Heart left ventricle (tissue), 16 donors: ENCODE measurements at places on chromosomes 5 and 9. TPM values are rescaled to one million over a fixed set of nuclear protein-coding genes. Genes with fewer than 3 reads are reported as not detected.
A peak's percentile ranks its signal among the peaks of the same experiment; 100 is the strongest.

DAB2IP gene
- 45.0 TPM for total RNA-seq

PAEP gene
- not detected for total RNA-seq

SGCD gene
- total RNA-seq = 101 TPM

IFNA7 gene
- total RNA-seq = not detected

PCDHB11 gene
- 2.8 TPM for total RNA-seq

FOXD4L3 gene
- total RNA-seq = not detected

KIAA0825 gene
- 4.1 TPM for total RNA-seq

C1QTNF3 gene
- total RNA-seq = 0.81 TPM

OMD gene
- total RNA-seq = 3.4 TPM

NME5 gene
- 3.4 TPM for total RNA-seq

SPINK7 gene
- not detected for total RNA-seq

DNA sequence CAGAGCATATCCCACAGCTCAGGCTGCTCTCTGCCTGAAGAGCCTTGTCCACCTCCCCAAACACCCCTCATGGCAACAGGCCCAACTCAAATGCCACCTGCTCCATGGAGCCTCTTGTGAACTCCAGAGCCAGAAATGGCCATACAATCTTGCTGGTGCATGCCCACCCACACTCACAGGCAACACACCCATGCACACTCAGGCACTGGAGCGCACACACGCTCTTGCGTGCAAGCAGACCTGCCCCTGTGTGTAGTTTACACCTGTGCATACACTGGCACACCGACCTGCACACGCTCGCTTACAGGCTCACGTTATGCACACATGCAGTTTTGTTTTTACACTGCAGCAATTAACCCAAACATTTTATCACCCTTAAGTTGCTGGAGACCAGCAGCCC is 40.0 kb downstream of the HRH2 start:
- no peak overlapping the region for H3K4me3 ChIP-seq
- H3K27me3 ChIP-seq = no peaks in the 10 kb centered on the region
- H3K27ac ChIP-seq = no peak overlapping the region
- DNase-seq = no peak
- peaks cover 40% of the 10 kb centered on the region for H3K4me1 ChIP-seq
- no peaks in the 10 kb centered on the region for H3K36me3 ChIP-seq

DNA sequence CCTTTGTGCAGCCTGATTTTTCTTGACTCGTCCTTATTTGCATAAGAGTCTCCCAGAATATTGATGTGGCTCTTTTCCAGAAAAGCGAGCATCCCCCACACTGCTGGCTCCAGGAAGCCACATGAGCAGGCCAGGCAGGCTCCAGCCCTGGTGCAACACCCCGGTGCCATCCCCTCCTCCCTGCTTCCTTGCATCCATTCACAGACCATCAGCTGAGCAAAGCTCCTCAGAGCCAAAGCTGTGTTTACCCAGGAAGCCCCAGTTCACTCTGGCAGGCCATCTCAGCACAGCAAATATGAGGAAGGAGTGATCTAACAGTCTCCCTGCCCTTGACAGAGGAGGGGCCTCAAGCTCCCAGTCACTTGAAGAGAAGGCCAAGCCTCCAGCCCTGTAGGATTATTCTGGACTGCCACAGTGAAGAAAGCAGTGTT is 34.4 kb downstream of the INSYN2B start:
- H3K4me3 ChIP-seq = no peak overlapping the region
- no peaks in the 10 kb centered on the region for H3K36me3 ChIP-seq
- H3K27ac ChIP-seq = no peak overlapping the region
- peaks cover 6% of the 10 kb centered on the region for H3K27me3 ChIP-seq
- DNase-seq = peak; percentile 18

GRCh38 chr9:73640971-73641370 is 489.3 kb downstream of the ANXA1 start:
- H3K27ac ChIP-seq = no peak overlapping the region
- no peaks in the 10 kb centered on the region for H3K27me3 ChIP-seq
- DNase-seq = no peak
- H3K36me3 ChIP-seq = no peaks in the 10 kb centered on the region
- H3K4me3 ChIP-seq = no peak overlapping the region

GRCh38 chr5:29252390-29252789 is 1941.1 kb upstream of the CDH6 start:
- H3K27me3 ChIP-seq = no peaks in the 10 kb centered on the region
- no peaks in the 10 kb centered on the region for H3K4me1 ChIP-seq
- H3K36me3 ChIP-seq = no peaks in the 10 kb centered on the region
- H3K4me3 ChIP-seq = no peak overlapping the region
- no peak overlapping the region for H3K27ac ChIP-seq

- peaks cover 15% of the 10 kb centered on the region for H3K4me1 ChIP-seq
- DNase-seq = no peak
- H3K27ac ChIP-seq = no peak overlapping the region
- no peak overlapping the region for H3K4me3 ChIP-seq
- no peaks in the 10 kb centered on the region for H3K27me3 ChIP-seq
Measured at GRCh38 chr5:158464383-158464782, 605.4 kb upstream of the CLINT1 start.

GRCh38 chr5:170310256-170310926 is 12.8 kb upstream of the LCP2 start:
- peaks cover 19% of the 10 kb centered on the region for H3K4me1 ChIP-seq
- no peak overlapping the region for H3K4me3 ChIP-seq
- DNase-seq = no peak
- no peaks in the 10 kb centered on the region for H3K27me3 ChIP-seq
- peak overlapping the region; percentile 13 for H3K27ac ChIP-seq
- no peaks in the 10 kb centered on the region for H3K36me3 ChIP-seq

- H3K27me3 ChIP-seq = no peaks in the 10 kb centered on the region
- no peaks in the 10 kb centered on the region for H3K36me3 ChIP-seq
- H3K4me1 ChIP-seq = no peaks in the 10 kb centered on the region
- H3K4me3 ChIP-seq = no peak overlapping the region
- no peak overlapping the region for H3K27ac ChIP-seq
Measured at GRCh38 chr5:11130131-11130530, 369.1 kb upstream of the DAP start.

GRCh38 chr9:125361837-125362531 is 100.4 kb downstream of the GAPVD1 start:
- peaks cover 98% of the 10 kb centered on the region for H3K36me3 ChIP-seq
- no peak overlapping the region for H3K27ac ChIP-seq
- no peaks in the 10 kb centered on the region for H3K4me1 ChIP-seq
- H3K27me3 ChIP-seq = no peaks in the 10 kb centered on the region
- no peak overlapping the region for H3K4me3 ChIP-seq
- no peak for DNase-seq

DNA sequence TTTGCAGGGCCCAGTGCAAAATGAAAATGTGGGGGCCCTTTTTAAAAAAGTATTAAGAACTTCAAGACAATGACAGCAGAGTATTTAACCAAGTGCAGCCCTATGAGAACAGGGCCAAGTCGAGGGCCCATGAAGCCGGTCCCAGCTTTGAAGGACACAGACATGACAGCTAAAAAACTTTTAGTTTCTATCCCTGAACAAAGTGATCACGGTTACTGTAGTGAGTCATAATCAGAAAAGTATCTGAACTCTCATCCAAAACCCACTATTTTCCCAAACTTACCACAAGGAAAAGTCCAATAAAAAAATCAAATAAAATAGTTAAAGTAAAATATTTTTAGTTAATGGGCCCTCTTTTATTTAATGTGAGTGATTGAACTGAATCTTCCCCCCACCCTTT is 126.0 kb downstream of the MEF2C start:
- H3K27ac ChIP-seq = no peak overlapping the region
- no peak for DNase-seq
- H3K4me1 ChIP-seq = peaks cover 3% of the 10 kb centered on the region
- H3K36me3 ChIP-seq = peaks cover 7% of the 10 kb centered on the region

DNA sequence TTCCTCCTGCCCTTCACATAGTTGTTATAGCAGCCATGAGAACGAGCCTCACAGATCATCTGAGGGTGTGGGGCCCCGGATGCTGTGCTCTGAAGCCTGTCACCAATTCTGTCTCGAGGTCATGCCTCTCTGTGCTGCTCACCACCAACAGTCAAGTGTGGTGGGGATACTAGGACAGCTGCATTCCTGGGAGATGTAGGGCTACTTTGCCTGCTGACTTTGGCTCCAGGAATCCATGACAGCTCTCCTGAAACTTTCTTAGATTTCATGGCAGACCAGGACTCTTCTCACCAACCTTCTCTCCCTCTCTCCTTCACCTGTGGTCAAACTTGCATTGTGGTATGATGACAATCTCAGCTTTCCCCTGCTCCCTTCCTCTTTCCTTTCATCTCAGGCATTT is 395.9 kb downstream of the PSAT1 start:
- no peak overlapping the region for H3K4me3 ChIP-seq
- H3K27ac ChIP-seq = no peak overlapping the region
- DNase-seq = no peak
- H3K27me3 ChIP-seq = no peaks in the 10 kb centered on the region
- H3K36me3 ChIP-seq = no peaks in the 10 kb centered on the region
- no peaks in the 10 kb centered on the region for H3K4me1 ChIP-seq

DNA sequence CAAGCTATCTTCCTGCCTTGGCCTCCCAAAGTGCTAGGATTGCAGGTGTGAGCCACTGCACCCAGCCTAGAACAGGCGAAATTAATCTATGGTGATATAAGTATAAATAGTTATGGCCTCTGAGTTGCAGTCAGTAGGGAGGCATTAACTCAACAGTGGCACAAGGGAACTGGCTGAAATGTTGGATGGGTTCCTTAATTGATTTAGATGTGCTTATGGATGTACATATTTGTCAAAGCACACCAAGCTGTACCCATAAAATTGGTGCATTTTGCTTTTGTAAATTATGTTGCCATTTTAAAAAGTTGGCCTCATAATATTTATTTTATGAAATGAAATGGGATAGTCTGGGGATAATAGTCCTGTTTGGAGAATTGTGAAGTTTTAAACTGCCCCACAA is 36.8 kb upstream of the GLIPR2 start:
- no peak overlapping the region for H3K27ac ChIP-seq
- no peaks in the 10 kb centered on the region for H3K36me3 ChIP-seq
- no peaks in the 10 kb centered on the region for H3K27me3 ChIP-seq
- no peak for DNase-seq
- no peaks in the 10 kb centered on the region for H3K4me1 ChIP-seq
- no peak overlapping the region for H3K4me3 ChIP-seq

- peaks cover 18% of the 10 kb centered on the region for H3K4me1 ChIP-seq
- no peaks in the 10 kb centered on the region for H3K36me3 ChIP-seq
- no peaks in the 10 kb centered on the region for H3K27me3 ChIP-seq
- no peak for DNase-seq
- no peak overlapping the region for H3K4me3 ChIP-seq
- no peak overlapping the region for H3K27ac ChIP-seq
Measured at GRCh38 chr9:13857521-13857920, 456.4 kb downstream of the NFIB start.

DNA sequence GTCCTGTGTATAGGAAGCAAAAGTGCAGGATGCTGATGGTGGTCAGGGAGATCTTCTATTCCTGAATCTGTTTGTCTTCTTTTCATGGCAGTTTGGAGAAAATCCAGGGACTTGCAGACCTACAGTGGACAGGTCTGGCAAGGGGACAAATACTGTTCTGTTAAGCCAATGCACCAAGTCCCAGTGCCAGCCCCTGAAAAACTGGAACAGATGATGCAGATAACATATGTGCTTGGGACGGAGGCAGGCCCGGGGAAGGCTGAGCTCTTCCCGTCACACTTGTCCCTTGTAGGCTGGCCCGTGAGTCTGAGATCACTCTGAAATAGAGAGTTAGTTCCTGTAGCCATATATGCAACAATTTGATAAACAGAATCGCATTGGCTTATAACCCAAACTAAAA is 265.7 kb downstream of the MTRR start:
- no peak for DNase-seq
- H3K4me1 ChIP-seq = no peaks in the 10 kb centered on the region
- H3K27ac ChIP-seq = no peak overlapping the region
- H3K27me3 ChIP-seq = no peaks in the 10 kb centered on the region

DNA sequence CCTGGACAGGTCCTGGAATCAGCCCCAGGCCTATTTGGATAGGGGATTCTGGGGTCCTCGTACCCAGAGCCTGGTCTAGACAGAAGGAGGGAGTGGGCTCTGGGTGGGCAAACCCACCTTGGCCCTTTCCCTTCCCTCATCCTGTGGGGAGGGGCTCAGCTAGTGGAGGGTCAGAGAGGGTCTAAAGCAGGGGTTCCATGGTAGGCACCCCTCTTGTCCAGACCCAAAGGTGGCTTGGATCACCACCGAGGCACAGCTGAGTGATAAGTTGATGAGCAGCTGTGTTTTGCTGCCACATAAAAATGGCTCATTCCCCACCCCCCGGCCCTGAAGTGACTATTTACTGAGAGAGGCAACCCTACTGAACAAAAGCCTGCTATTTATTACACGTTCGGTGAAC is 53.8 kb upstream of the KCNMB1 start:
- no peaks in the 10 kb centered on the region for H3K4me1 ChIP-seq
- no peaks in the 10 kb centered on the region for H3K27me3 ChIP-seq
- no peaks in the 10 kb centered on the region for H3K36me3 ChIP-seq
- no peak overlapping the region for H3K4me3 ChIP-seq
- DNase-seq = no peak
- H3K27ac ChIP-seq = no peak overlapping the region

DNA sequence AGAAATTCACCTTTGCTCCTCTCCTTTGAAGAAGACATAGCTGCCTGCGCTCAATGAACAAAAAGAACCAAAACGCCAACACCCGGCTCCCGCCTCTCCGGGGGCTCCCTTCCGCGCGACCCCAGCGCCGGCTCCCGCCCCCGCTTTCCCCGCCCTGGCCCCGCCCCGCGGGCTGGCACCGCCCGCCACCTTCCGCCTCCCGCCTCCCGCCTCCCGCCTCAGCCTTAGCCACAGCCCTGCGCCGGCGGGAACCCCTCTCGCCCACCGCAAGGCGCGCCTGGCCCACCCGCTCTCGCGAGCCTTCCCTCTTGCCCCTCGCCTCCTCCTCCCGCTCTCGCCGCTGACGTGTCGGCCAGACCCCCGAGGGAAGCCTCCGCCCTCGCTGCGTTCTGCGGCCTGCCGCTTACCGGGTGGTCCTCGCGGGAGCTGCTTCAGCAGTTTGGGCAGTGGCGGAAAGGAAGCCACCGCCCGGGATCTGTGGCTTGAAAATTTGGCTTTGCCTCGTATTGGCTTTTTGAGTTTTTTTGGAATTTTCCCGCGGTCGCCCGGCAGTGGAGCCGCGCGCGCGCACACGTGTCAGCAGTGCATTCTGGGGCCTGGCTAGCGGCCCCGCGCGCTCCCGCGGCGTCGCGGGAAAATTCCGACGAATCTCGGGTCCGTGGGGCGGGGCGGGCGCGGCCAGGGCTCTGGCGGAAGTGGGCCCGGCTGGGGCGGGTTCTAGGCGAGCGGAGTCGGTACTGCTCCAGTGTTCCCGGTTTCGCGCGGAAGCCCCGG is at the start of gene FANCC:
FANCC (minus strand) TSS at position 591 of the 774 bp plus-strand sequence. CDS start 68,418 bp downstream, outside the sequence.
- no peaks in the 10 kb centered on the region for H3K36me3 ChIP-seq
- peak within 1 kb of the TSS; percentile 86 for H3K4me3 ChIP-seq
- H3K27ac ChIP-seq = peak within 1 kb of the TSS; percentile 91
- H3K4me1 ChIP-seq = peaks cover 4% of the 10 kb centered on the region
